ENCODE measurements at places on chromosomes 16 and 17.
A peak's percentile ranks its signal among the peaks of the same experiment; 100 is the strongest.

DNA sequence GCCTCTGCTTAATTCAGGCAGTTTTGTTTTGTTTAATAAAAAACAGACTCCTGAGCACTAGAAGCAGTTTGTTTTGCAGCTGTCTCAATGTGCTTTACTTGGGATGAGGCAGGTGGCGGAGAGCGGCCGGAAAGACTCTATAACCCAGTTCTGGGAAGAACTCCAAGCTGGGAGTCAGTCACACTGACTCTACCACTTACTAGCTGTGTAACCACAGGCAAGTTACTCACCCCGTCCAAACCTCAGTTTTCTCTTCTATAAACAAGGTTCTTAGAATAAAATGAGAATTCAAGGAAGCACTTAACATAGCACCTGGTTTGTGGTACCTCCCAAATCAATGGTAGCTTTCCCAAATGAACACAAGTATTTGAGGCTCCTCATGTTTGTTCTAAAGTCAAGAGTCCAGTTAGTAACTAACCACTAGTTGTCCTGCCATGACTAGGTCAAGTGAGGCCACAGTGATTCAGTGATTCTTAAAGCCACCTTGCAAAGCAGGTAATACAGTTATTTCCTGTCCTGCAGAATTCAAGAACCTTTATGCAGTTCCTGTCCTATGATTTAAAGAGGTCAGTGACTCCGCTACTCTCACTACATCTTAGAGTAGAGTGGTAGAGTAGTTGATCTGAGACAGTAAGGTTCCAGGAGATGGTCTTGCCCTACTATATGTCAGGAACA, 2.7 kb downstream of the TXNDC17 start:
- DNase-seq = no peak

DNA sequence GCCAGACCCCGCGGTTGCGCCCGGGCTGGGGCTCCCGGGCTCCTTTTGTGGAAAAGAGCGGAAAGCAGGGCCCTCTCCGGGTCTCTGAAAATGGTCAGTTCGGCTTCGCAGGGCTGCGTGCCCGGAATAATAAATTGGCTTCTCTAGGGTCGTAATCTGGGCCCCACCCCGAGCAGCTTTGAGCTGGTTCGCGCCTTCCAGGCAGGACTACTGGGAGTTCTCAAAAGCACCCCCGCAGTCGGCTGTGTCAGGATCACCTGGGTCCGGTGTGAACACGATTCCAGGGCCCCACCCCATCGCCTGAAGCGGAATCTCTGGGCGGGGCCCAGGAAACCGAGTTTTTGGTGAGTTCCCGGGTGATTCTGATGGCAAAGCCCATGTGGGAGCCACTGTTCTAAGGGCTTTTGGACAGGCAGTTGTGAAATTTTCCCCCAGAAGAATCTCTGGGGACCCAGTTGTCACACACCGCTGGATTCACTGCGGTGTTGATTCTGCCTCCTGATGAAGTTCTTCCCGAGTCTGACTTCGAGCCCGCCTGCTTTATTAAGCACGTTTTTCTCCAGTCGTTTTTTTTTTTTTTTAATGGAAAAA, 77.0 kb downstream of the MRC2 start:
- no peak for DNase-seq

GRCh38 chr17:3762922-3763776, 37.8 kb downstream of the ITGAE start:
- DNase-seq = no peak

- DNase-seq = no peak
Observed at GRCh38 chr16:89374393-89374960, 115.9 kb downstream of the ANKRD11 start.

DNA sequence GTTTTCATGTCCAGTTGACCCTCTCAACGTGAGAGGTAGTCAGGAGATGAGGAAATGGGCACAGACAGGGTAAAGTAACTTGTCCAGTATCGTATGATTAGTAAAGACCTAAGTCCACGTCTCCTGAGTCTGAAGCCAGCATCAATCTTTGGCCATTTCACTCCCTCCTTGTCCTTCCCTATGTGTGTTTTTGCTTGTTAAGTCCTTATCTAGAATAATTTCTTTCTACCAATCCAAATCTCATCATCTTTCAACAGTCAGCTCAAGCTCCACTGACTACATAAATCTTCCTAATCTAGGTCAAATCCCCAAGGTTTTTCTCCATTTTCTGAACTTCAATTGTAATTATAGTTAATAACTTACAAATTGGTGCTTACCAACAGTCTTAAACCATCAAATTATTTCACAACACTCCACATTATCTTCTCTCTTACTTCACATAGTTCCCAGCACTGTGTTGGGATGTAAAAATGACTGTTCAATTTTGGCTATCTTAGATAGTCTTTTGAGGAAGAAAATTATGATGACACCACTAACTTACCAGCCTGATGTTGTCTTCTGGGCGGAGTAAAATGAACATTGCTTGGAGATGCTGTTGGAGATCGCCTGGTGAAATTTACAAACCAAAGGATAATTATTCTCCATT, 72.3 kb upstream of the CORO6 start:
- no peak for DNase-seq

DNA sequence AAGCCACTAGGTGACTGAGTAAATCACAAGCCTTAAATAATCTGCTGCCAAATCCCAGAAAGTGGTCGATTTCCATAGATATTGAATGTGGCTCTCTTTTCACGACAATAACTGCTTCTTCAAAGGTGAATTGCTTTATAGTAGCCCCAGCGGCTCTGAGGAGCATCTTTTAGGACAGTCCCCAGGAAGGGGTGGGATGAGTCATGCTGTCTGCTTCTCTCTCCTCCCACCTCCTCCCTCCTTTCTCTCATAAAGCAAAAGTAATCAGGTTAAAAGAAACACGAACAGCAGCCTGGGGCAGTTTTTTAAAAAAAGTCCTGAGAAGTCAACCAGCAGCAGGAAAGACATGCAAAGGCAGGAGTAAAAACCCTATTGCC, 1.8 kb downstream of the KIAA0513 start:
- peak; percentile 40 for DNase-seq

- no peak for DNase-seq
Observed at GRCh38 chr16:78269256-78269655, 169.8 kb downstream of the WWOX start.

DNA sequence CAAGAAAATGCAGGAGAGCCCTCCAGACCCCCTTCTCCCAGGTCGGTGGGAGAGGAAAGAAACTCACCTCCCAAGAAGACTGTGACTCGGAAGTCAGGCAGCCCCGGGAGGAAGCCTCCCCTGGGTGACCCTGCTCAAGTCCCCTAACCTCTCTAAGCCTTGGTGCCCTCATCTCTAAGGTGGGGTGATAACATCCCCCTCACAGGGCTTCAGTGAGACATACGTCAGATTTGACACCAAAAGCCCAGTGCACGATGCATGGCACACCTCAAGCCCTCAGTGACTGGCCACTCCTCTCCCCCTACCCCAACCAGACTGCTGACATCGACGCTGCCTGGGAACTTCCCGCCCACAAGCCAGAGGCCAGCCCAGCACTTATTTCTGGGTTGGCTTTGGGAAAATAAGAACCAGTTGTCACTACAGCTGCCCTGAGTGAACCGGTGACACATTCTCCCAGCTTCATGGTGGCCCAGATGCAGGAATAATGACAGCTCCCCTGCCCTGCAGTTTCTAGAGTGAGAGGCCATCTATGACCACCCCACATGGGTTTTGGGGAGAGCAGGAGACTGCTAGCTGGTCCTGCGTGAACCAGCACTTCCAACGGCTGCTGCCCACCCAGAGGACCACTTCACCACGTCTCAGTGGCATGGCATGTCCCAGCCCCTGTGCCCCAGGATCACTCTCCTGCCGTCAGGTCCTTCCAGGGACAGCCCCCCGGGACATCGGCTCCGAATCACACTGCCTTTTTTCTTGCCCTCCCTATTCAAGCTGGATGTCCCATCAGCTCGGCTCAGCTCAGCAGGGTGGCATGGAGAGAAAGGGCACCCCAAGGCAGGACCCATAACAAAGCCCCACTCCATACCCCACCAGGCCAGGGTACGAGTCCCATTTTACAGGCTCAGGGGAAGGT, 9.5 kb downstream of the KNOP1 start:
- DNase-seq = no peak

GRCh38 chr17:11372692-11373091, 131.7 kb downstream of the SHISA6 start:
- no peak for DNase-seq

- DNase-seq = no peak
Observed at GRCh38 chr17:46044286-46044928, 45.4 kb downstream of the STH start.

- DNase-seq = peak; percentile 46
Observed at GRCh38 chr16:57999971-58000705, at the start of gene ZNF319. Gene ZNF319, minus strand, starts transcription at chr16:58000672. Its CDS starts 2,407 bp downstream, at chr16:57998265.

- no peak for DNase-seq
Observed at GRCh38 chr16:78549366-78549765, 449.9 kb downstream of the WWOX start.

GRCh38 chr17:7523033-7523432, 25.8 kb upstream of the TNFSF12 start:
- DNase-seq = peak; percentile 54

DNA sequence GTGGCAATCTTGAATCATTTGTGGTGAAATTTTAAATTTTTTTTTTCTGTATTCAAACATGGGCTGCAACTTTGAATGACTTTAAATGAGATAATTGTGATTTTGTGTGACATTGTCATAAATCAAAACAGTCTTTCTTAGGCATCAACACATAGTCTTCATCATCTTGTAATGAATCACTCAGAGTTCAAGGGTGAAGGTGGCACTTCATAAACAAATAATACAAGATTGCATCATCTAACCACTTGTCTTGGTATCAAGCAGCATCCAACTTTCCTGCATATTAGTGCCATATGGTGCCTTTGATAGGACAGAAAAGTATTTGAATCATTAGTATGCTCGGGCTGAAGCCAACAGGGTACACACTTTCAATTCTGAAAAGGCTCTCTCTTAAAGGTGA, 392.4 kb upstream of the GOT2 start:
- no peak for DNase-seq

GRCh38 chr17:51647826-51648225, 387.5 kb downstream of the UTP18 start:
- no peak for DNase-seq

- no peak for DNase-seq
Observed at GRCh38 chr16:2472488-2472864, 1.4 kb downstream of the NTN3 start.

DNA sequence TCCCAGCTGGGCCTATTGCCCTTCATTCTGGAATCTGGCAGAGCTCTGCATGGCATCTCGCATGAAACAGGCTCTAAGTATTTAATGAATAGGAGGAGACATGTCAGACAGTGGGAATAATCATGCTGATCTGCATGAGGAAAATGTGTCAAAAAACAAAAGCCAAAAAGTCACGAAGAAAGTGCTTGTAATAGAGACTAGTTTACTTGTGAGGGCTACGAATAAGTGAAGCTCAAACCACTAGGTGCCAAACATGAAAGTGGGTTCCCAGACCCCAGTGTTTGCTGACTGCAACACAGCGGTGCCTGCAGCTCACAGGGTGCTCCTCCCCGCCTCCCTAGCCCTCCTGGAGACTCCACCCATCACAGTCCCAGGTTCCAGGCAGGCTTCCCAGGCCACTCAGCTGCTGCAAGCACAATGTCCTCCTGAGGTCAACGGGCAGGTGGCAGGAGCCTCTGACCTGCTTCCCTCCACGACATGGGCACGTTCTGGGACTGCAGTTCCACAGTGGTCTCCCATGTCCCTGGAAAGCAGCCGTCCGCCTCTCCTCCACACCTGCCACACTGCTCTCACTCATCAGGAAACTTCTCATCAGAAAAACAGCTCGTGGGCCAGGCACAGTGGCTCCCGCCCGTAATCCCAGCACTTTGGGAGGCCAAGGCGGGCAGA, 96.5 kb downstream of the ANKRD11 start:
- no peak for DNase-seq

GRCh38 chr17:63222655-63223054, 223.5 kb downstream of the CYB561 start:
- no peak for DNase-seq

GRCh38 chr17:21213638-21214014, 335 bp downstream of the TMEM11 start:
- DNase-seq = no peak

DNA sequence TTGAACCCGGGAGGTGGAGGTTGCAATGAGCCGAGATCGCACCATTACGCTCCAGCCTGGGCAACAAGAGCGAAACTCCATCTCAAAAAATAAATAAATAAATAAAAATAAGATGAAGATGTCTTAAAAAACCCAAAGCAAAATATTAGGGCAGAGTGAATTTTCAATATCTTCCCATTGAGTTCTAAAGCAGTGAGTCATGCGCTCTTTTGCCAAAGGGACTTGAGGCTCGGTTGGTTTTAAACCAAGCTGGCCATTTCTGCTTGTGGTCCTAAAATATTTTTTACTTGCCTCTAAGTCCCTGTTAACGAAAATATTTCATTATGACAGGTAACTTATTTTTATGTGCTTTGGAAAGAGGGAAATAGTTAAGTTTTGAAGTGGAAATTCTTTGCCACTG, 4.7 kb downstream of the PAFAH1B1 start:
- DNase-seq = no peak

DNA sequence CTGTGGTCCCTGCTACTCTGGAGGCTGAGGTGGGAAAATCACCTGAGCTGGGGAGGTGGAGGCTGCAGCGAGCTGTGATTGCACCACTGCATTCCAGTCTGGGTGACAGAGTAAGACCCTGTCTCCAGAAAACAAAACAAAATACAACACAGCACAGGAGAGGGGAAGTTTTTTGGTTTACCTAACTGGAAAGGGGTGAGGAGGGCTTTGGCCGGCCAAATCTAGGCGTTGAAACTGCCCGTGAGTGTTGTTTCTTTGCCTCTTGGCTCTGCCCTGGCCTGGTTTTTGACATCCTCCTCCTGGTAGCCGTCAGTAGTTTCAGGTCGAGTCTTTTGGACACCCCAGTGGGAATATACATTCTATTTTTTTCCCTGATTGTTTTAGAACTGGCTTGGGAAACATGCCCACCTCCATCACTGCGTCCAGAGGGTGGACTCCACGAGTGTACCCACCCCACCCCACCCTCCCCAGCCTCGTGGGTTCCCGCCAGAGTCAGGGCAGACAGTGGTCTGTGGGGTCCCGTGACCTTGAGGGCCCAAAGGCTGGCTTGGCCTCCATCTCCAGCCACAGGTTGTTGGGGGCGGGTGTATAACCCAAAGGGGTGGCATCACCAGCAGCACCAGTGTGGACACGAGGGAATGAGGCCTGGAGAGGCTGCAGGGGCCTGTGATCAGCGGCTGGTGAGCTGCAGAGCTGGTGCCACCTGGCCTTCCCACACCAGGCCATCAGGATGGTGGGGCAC, 42.7 kb downstream of the NT5M start:
- DNase-seq = peak; percentile 13

GRCh38 chr16:59892376-59892775, 1158.3 kb upstream of the GOT2 start:
- DNase-seq = no peak

DNA sequence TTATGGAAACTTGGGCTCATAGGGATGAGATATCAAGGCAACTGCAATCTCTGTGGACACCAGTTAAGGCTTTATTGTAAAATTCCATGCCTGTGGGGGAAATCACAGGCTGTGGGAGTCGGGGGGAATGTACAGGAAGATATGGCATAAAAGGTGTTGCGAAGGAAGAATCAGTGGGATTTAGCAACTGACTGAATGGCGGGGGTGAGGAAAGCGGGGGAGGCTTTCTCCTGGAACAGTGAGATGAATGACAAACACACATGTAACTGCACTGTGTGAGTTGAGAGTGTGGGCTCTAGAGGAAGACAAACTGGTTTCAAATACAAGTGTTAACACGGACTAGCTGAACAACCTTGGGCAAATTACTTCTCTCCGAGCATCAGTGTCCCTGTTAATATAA, 143.7 kb downstream of the PRKCB start:
- no peak for DNase-seq

- DNase-seq = no peak
Observed at GRCh38 chr16:1167276-1168107, 14.6 kb downstream of the CACNA1H start.

- DNase-seq = peak; percentile 65
Observed at GRCh38 chr17:32007463-32008298, 498 bp downstream of the LRRC37B start.

Measured in activated CD4-positive, CD25-positive, alpha-beta regulatory T cell treated with anti-CD3 and anti-CD28 coated beads, Interleukin-2, amount 50 U/mL, for 72 hours (primary cell).